T-helper 9 cell (primary cell): ENCODE measurements at places on chromosomes 7 and 10.

DNA sequence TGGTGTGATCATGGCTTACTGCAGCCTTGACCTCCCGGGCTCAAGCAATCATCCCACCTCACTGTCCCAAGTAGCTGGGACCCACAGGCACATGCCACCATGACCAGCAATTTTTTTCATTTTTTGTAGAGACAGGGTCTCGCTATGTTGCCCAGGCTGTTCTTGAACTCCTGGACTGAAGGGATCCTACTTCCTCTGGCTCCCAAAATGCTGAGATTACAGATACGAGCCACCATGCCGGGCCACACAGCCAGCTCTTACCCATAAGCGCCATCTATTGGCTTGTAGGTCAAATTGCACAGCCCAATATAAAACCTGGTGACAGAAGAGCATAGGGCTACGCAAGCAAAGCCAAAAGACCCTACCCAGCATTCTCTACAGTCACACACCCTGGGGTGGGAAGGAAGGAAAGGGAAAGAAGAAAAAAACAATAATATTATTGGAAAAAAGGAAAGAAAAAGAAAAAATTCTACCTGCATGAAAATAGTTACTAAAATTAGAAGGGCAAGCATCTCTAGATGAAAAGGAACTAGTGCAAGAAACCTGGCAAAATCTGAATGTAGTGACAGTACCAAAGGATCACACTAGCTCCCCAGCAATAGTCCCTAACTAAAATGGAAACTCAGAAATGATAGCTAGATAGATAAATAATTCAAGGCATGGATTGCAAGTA, 29.4 kb upstream of the AMPH start:
- DNase-seq: no peak

GRCh38 chr10:115945701-115946445, 327.1 kb downstream of the GFRA1 start:
- no peak for DNase-seq

- DNase-seq: no peak
These were observed 357.8 kb downstream of the BMPER start for GRCh38 chr7:34263168-34263567.

GRCh38 chr7:19235680-19236079, 90.5 kb upstream of the FERD3L start:
- DNase-seq: no peak

DNA sequence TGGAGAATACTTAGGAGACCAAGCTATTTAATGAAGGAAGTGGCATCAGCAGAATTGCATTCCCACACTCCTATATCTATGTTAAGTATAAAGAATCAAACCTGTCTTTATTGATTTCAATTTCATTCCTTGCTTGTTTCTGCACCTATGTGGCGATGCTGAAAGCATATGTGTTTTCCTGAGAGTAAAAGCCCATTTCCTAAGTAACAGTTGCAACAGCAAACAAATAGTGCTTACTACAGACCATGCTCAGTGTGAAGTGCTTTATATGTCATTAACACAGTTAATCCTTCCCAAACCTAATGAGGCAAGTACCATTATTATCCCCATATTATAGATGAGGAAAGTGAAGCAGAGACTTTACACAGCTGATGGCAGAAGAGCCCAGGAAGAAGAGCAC, 552.1 kb downstream of the PARD3 start:
- no peak for DNase-seq

DNA sequence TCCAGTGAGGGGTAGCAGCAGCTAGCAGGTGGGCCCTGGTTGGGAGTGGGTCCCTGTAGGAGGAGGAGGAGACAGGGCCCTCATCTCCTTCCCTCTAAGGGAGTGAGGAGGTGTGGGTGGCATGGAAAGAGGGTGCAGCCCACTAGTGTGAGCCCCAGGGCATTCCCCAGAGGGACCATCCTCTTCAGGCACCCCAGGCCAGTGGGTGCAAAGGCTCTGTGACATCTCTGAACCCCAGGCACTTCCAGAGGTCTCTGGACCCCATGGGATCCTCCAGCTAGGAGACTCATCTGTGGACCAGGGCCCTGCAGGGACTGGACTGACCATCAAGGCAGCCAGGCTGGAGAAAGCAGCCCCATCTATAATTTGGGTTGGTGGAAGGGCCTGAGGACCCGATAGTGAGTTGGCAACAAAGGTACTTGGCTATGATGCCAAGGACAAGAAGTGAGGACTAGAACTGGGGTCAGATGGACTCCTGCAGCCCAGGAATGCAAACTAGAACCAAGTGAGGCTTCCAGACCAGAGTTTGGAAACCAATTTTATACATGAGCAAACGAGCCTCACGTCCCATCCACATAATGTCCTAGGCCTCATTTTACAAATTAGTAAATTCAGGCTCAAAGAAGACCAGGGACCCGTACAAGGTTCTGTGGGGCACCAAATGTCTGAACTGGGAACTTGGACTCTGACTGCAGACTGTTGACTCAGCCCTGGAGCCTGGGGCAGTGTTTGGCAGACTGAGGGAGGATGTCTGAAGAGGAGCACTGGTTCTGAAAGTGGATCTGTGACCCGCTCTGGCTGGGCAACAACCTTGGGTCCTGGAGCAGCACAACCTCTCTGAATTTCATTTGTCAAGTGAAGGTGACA, 1.4 kb upstream of the VSTM4 start:
- DNase-seq: no peak

DNA sequence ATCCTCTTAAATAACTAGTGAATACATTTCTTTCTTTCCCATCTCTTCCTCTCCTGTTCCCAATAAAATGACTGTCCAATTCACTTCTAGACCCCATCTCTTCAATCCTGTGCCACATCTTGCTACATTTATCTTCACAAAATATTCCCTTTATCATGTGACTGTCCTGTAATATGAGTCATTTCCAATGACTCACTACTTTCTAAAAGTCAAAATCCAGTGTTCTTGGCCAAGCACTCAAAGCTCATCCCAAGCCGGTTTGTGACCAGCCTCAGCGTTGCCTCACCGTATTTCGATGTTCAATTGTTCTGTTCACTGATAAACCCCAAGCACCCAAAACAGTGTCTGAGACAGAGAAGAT, 104.7 kb downstream of the PARD3 start:
- DNase-seq: no peak

DNA sequence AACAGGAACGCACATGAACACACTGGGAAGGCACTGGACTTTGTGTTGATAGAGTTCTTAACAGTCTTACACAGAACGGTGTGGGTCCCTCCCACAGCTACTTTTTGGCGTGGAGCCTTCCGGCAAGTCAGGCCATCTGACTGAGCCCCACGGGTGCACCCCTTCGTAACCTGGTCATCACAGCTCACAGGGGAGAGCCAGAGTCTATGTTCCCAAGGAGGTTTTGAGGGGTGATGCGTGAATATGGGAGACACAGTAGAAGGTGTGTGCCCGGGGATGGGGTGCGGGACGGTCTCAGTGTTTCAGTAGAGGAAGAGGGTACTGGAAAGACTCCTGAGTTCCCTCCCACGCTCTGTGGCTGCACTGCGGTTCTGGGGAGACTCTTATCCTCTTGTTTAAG, 291.7 kb downstream of the DNAJB6 start:
- DNase-seq: no peak

- no peak for DNase-seq
These were observed 86.2 kb upstream of the DDC start for GRCh38 chr7:50651271-50651989.

DNA sequence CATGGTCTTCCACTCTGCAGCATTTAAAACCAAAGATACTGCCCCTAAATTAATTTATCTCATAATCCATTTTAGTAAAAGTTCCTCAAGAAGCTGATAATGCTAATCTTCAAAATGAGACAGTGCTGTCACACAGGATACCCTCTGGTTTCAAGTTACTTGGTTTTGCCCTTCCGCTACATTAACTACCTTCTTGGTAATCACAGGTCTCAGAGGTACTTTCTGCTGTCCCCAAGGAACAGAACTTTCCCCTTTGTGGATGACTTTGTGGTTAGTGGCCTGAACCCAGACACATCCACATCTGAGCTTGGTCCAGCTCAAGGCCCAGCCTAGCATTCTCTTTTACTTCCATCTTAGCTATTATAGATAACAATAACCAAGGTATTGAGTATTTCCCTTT, 88.8 kb upstream of the TMEM26 start:
- no peak for DNase-seq

GRCh38 chr10:58152673-58153263, 114.9 kb downstream of the IPMK start:
- peak; percentile 2 for DNase-seq

- DNase-seq: no peak
These were observed 1.8 kb upstream of the STEAP2 start for GRCh38 chr7:90209776-90210175.

- DNase-seq: no peak
These were observed 19.5 kb downstream of the AMZ1 start for GRCh38 chr7:2707481-2707880.

GRCh38 chr10:133415752-133416151, 8.7 kb downstream of the SPRN start:
- DNase-seq: no peak

DNA sequence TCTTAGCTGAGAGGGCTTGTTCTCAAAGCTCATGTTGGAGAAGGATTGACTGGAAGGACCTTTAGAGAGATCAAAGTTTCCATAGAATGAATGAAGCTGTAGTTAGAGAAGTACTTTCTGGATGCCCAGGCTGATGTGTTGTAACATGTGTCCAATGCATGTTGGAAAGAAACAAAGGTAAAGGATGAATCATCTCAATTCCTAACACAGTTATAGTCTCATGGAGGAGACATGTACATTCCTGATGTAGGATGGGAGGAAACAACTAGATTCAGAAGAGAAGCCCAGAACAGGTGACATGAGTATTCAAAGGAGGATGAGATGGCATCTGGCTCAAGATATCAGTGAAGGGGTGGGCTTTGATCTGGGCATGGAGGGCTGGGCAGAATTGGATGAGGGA, 152.7 kb downstream of the SH2D4B start:
- DNase-seq: no peak

- DNase-seq: no peak
These were observed 103.0 kb upstream of the KIF5B start for GRCh38 chr10:32159264-32159663.

DNA sequence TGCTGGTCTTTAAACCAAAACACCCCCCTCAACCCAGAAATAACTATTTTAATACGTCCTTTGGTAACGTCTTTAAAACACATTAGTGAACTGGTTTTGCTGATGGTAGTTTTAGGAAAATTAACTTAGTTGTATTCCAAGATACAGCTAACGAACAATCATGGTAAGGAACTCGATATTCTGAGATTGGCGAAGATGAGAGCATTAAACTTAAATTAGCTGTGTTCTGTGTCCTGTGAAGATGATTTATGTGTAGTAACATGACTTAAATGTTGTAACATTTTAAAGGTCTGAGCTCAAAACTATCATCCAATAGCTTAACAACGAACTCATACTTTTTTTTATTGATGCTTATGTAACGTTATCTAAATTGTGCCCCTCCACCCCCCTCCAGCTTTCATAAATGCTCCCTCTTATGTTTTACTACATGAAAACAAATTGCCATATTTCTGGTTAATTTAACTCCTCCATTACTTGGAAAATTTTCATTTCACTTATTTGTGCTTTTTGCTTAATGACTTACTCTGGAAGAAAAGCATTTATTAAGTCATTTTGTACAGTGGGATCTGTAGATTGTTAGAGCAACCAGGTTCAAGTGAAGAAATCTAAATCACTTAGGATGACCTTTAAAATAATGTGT, 1.7 kb downstream of the SDK1 start:
- no peak for DNase-seq

GRCh38 chr10:43250615-43251418, 16.0 kb downstream of the RASGEF1A start:
- no peak for DNase-seq

DNA sequence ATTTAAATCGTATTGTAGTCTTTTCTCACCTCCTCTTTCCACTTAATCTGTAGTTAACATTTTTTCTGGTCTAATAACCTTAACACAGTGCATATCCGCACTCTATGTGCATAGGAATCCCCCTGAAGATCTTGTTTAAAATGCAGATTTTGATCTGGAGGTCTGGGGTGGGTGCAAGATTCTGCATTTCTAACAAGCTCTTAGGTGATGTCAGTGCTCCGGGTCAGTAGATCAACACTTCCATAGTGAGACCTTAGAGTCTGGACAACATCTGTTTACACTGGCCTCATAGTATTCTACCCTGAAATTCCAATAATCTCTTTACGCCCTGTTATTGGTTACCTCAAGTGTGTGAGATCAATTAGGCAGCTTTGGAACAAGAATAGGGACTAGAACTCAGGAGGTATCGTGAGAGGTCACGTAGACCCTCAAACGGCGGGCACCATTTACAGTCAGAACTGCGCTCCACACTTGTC, 434 bp upstream of the PLEKHA8 start:
- DNase-seq: no peak

DNA sequence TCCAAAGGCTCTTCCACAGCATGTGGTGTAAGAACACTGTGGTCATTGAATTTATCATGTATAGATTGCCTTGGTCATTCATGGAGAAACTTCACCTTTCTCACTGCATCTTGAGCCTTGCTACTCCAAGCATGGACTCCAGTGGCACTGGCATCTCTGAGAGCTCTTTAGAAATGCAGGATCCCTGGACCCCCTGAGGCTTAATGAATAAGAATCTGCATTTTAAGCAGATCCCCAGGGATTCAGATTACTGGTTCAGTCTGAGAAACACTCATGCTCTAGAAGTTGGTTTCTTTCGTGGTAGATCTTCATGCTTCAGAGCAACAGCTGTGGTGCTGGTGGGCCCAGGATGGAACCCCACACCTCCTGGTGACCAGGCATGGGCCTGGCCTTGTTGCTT, 63.2 kb downstream of the CFAP58 start:
- no peak for DNase-seq

- no peak for DNase-seq
These were observed 27.3 kb downstream of the DOCK1 start for GRCh38 chr10:126932516-126932915.

GRCh38 chr7:1346851-1347250, 112.4 kb downstream of the MICALL2 start:
- no peak for DNase-seq

- DNase-seq: no peak
These were observed 15.7 kb downstream of the DNAJB6 start for GRCh38 chr7:157352516-157352915.

DNA sequence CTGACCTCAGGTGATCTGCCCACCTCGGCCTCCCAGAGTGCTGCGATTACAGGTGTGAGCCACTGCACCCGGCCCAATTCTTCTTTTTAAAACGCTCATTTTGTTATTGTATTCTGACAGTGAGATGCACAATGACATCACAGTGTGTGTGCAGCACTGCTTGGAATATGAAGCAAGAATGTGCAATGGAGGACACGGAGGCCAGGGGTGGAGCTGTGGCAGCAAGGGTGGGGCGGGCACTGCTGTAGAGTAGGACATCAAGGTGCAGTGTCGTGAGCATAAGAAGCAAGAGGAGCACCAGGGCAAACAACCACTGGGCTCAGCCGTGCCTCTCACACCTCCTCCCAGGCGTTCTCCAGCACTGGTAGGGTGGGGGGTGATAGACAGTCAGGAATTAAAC, 26.8 kb upstream of the GRID1 start:
- DNase-seq: no peak
